ENCODE measurements at places on chromosomes 2 and 18.

GRCh38 chr18:3151399-3152264 lies 68.1 kb downstream of the MYOM1 start:
- peak; percentile 29 for DNase-seq

GRCh38 chr2:233240897-233241296 lies 10.6 kb upstream of the ATG16L1 start:
- DNase-seq = no peak

DNA sequence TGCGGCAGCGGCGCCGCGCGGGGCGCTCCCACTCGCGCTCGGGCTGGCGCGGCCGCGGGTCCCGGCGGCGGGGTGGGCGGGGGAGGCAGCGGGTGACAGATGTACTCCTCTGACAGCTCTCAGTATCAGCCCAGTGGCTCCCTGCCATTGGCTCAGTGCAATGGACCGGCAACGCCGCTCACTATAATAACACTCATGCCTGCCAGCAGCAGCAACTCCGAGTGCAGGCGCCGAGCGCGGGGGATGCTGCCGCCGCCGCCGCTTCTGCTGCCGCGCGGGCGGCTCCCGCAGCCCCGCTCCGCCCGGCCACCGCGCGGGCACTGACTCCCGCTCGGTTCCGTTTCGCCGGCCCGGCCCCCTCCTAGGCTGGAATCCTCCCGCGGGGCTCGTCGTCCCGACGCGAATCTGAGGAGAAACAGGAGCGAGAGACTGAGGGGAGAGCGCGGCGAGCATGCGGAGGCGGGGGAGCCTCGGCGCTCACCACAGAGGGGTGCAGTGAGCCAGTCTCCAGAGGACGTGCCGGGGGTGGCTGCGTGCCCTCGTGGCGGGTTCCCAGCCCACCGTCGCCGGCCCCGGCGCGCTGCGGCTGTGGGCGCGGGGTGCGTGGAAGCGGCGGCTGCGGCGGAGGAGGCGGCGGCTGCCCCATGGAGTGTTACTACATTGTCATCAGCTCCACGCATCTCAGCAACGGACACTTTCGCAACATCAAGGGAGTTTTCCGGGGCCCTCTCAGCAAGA lies at the start of gene ZNF804A:
Gene ZNF804A, plus strand, starts transcription at position 214 of the 738 bp plus-strand sequence. Its CDS starts 431 bp downstream, at position 645.
- DNase-seq = peak; percentile 74

DNA sequence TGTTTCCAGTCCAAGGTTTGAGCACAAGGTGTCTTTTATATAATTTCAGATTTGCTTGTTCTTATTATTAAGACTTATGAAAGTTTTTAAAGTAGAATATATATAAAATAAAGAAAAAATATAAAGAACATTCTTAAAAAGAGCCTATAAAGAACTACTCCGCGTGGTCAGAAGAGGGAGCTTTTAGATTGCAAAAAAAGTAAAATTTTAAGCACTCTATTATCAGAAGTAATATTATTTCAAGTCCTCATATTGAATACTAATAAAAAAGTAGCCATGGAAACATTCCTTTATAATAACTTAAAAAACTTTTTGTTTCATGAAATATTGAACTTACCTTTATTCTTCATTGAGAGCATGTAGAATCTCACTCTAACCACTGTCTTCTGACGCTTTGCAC lies 51.4 kb downstream of the LINC00305 start:
- no peak for DNase-seq

DNA sequence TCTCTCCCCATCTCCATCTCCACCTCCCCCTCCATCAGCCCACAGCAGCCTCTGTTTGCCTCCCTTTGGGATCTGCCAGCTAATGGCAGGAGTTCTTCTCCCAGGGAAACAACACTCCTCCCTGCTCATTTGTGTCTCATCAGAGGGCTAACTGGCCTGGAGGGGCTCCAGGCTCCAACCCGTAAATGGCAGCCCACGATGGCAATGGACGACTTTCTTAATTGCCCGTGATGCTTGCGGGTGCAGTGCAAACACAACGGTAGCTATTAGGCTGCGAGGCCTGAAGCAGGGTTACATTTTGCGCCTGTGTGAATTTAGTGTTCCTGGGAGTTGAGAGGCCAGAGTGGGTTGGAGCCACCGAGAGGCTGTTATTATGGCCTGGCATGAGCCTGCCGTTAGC lies 285.1 kb downstream of the TNS1 start:
- DNase-seq = no peak

- DNase-seq = no peak
Measured at GRCh38 chr2:7264791-7265190, 347.6 kb downstream of the RNF144A start.

- no peak for DNase-seq
Measured at GRCh38 chr18:37586656-37587225, 21.1 kb upstream of the CELF4 start.

DNA sequence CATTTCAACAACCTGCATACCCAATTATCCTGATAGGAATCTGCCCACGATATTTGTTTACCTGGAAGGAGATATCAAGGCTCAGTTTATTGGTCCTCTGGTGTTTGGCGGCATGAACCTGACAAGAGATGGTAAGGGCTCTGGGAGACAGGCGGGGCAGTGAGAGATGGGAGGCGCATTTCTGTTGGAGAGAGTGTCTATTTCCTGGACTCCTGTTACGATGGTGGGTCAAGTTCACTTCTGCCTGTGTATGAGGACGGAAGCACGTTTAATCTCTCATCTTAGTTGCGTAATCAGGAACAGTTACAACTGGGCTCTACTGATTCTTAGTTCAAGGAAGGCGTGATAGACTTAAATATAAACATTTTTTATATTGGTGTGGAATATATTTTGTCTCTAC lies 8.9 kb downstream of the PDCL3 start:
- DNase-seq = peak; percentile 66

DNA sequence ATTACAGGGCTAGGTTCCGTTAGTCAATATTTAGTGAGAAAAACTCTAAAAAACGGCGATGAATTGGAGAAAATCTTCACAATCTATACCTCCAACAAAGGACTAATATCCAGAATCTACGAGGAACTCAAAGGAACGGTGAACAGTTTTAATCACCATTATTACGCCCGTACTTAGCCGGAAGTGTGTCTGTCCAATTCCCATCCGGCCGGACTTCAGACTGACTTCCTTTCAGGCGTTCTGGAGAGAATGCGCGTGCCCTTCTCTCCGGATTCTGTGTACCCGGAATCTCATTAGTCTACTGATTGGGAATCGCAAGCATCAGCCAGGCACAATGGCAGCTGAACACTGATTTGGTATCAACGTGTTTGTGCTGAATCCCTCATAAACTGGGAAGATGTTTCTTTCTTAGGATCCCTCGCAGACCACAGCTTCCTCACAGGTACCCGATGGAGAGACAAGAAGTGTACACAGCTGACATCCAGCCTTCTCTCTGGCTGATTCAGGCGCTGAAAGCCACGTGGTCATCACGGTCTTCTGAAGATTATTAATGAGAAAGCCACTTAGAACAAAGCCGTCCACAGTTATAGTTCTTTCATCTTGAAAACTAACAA lies 239.9 kb downstream of the ZNF516 start:
- no peak for DNase-seq

DNA sequence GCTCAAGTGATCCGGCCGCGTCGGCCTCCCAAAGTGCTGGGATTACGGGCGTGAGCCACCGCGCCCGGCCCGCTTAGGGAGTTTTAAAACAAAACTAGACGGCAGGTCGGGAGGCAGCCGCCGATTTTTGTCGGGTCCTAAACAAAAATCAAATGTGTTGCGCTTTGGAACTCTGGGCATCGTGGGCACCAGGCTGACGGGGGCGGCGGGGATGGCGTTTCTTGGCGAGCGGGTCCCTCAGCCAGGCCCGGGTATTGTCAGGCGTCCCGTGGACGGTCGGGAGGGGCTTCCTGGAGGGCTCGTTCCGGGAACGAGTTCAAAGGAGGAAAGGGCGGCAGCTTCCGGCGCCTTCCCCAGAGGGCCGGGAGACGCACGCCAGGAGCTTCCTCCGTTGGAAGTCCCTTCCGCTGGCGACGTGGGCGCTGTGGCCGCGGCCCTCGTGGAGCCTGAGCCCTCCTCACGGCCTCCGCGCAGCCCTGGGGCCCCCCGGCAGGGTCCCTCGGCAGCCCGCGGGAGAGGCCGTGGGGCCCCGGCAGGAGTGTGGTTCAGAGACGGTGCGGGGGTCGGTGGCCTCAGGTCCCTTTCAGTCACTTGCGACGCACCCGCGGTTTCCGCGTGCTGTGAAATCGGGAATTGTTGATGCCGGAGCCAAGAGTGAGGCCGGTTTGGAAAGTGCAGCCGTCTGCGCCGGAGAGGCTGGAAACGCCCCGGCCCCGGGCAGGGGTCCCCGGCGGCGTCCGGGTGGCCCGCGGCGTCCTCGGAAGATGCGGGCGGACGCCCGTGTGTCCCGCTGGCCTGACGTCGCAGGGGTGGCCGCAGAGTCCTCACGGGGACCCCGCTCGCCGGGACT lies 59.3 kb downstream of the EMILIN2 start:
- peak; percentile 57 for DNase-seq

- no peak for DNase-seq
Measured at GRCh38 chr2:127455566-127456493, 37.6 kb downstream of the PROC start.

GRCh38 chr2:215002500-215002899 lies 135.9 kb downstream of the ABCA12 start:
- DNase-seq = peak; percentile 33

All from amniotic epithelial cell (primary cell).